ENCODE measurements at places on chromosomes 4 and X.

DNA sequence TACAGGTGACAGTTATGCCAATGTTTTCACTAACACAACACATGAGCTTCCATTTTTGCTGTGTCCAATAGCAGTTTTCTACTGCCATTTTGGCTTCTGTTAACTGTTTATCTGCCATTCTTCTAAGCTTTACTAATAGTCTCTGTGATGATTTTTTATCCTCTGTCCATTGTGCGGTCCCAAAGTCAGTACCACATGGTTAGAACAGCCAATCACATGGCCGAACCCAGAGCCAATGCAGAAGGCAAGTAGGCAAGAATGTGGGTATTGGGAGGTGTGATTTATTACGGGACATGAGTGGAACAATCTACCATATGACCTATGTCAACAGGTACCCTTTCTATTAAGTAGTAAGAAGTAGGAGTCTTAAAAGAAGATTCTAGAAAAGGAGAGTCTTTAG lies 61.5 kb downstream of the GRIA2 start:
- DNase-seq = no peak

DNA sequence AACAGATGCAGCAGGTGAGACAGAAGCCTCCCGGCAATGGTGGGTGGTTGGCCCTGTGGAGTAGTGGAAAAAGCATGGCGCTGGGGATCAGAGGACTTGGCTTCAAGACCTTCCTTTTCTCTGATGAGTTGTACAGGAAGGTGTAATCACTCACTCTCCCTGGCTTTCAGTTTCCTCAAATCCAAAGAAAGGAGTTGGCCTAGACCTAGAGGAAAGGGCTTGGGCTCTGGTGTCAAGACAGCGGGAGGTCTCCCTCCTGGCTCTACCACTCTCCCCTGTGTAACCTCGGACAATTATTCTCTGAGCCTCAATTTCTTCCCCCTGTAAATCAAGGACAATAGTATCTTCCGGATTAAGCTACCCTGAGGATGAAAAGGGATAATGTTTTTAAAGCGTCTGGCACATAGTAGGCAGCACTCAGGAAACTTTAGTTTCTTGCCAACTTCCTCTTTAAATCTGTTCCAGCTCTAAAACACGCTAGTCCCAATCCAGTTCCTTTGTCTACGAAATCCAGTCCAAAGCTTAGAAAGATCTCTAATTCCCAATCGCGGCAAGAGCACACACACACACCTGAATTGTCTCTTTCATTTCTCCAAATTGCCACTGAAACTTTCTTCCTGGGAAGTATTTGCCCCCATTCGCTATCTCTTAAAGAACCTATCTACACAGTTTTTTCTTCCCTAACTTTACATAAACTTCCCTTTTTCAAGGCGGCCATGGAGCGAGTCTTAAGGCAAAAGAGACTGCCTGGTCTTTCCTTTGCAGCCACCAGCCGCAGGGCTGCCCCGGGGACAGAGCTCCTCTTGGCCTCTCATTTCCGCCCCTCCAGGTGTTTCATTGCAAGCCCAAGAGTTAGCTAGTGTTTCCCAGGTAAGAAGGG lies 29.9 kb upstream of the GPC4 start:
- no peak for DNase-seq

- DNase-seq = peak; percentile 66
Observed at GRCh38 chrX:153662266-153662665, 11.3 kb downstream of the PNCK start.

DNA sequence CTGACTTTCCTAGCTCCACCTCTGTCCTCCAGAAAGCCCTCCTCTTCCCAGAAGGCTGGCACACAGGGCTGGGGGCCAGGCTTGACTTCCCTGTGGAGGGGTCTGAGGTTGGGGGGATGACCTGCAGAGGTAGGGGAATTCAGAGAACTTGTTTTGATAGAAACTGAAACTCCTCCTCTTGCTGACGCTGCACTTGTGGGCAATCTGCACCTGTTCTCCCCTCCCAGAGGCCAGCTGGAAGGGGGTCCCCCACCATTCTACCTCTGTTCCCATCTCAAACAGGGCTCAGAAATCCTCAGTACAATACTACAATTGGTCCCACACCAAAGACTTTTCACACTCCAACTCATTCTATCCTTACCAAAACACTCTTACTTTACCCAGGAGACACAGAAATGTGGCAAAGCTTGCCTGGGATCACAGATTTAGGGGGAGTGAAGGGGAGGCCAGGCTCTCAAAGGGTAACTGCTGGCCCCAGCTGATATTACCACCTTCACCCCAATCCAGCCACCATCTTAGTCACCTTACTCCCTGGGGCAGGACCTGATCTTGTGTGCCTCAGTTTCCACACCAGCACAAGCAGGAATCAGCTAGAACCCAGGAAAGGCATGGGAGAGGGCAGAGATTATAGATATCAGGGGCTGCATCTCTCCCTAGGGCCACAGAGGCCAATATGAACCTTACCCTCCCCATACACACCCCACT lies 18.5 kb downstream of the OTUD5 start:
- DNase-seq = peak; percentile 78

DNA sequence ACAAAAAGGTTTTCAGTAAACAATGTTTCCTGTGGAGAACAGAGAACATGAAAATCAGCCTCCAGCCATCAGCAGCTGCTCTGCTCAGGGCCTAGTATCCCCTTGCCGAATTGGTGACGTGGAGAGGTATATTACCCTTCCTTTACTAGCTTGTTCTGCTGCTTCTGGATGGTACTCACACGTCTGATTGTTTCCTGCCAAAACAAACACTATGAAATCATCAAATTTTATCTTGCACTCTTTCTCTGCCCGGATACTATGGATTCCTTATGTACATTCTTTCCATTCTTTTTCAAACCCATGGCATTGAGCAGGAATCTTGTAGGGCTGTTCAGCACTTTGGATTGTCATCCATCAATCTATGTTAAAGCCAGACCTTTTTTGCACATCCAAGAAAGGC lies 18.8 kb upstream of the METAP1 start:
- DNase-seq = no peak

- no peak for DNase-seq
Observed at GRCh38 chr4:47088298-47088697, 56.9 kb downstream of the GABRB1 start.

- DNase-seq = no peak
Observed at GRCh38 chr4:62548108-62548524, 1348.0 kb downstream of the ADGRL3 start.

- DNase-seq = no peak
Observed at GRCh38 chr4:149344436-149344835, 471.2 kb downstream of the IQCM start.

GRCh38 chrX:46465203-46465602 lies 80.0 kb downstream of the ZNF674 start:
- no peak for DNase-seq

DNA sequence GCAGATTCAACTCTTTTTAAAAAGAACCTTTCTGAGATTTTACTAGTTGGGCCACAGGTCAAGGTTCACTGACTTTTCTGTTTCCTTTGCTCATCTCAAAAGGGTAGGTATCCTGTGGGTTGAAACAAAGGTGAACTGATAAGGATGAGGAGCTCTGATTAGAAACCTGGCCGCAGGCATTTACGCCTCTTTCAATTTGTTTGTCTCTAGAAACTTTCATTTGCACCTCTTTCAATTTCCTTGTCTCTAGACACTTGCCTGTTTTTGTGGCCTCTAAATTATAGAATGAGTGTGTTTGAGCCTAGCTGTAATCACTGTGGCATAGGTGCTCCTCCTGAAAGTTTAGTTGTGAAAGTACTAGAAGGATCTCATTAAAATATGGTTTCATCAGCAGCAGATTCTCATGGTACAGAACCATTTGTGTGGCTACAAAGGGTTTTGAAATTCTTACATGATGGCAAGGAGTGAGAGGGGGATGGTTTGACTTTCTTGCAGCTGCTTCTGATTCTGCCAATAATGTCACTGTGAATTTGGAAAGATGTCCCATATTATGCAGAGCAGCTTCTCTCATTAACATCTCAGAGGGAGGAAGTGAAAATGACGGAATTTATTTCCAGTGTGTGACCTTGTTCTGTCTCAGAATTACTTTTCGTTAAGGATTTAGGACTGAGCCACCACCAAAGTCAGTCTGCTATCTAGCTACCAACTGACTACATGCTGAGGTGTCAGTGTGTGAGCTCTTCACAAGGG lies 142.2 kb downstream of the SH2D1A start:
- DNase-seq = no peak

DNA sequence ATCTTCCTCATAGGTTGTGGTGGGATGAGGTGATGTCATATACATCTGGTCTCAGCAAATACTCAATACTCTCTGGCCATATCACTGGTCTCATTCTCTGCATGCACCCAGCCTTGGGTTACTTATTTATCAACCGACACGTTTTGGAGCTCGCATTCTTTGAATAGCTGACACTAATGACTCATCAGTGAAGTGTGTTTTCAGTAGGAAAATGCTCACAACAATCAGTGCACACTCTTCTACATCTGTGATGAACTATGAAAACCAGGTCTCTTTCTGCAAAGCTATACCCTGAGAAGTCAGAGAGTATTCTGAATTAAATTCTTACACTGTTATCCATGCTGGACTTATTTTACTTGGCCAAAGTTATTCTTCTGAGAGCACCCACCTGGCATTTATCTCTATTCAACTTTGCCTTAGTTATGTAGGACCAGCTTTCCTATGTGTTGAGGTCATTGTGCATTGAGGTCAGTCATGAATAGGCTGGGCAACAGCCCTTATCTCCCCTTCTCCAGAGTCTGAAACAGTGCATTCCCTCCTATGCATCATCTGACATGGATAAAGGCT lies 58.7 kb upstream of the DHX15 start:
- DNase-seq = no peak

GRCh38 chrX:36344301-36344700 lies 424.8 kb downstream of the CFAP47 start:
- no peak for DNase-seq

DNA sequence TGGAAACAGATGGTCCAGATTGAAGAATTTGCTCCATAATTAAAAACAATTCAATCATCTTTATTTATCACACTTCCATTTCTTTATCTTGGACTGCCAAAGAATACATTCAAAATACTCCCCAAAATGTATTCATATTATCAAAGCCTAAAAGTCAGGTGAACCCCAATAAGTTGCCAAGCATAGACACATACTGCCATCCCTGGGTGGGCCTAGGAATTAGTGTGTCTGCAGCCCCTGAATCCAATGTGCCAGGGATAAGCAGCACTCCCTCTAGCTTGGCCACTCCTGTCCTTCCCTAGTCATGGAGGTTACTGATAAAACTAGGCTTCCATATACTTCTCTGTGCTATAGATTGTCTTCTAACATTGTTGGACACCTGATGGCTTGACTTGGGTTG lies 199.9 kb downstream of the TENM3 start:
- DNase-seq = no peak

GRCh38 chr4:88690355-88690754 lies 7.3 kb downstream of the NAP1L5 start:
- DNase-seq = no peak

Measured in activated naive CD4-positive, alpha-beta T cell treated with anti-CD3 and anti-CD28 coated beads, Interleukin-2, amount 50 U/mL, for 16 hours (primary cell).